ENCODE measurements at places on chromosomes 5 and 9. TPM values are rescaled to one million over a fixed set of nuclear protein-coding genes. Genes with fewer than 3 reads are reported as not detected.

DNA sequence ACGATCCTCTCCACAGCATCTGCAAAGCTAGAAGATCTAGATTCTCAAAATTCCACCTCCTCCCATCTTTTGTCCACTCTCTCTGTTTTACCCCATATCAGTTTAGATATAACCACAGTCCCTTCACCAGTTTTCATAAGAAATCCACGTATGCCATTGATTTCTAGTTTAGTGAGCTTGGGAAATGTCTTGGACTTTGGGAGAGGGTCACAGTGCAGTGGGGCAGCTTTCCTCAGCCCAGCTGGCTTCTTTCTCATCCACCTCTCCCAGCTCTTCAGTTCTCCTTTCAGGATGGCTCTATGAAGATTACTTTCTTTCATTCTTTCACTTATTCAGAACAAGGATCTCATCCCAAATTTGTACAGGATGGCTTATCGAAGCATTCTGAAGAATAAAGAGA lies 203.9 kb upstream of the ADCY2 start:
- no peaks in the 10 kb centered on the region for H3K36me3 ChIP-seq
- no peak for DNase-seq
- H3K27me3 ChIP-seq = peaks cover under 1% of the 10 kb centered on the region
- H3K27ac ChIP-seq = no peak overlapping the region
- H3K4me3 ChIP-seq = no peak overlapping the region

The PCDH1 gene
- 5.1 TPM for total RNA-seq

The SMAD5 gene
- total RNA-seq = 93.6 TPM

- H3K36me3 ChIP-seq = no peaks in the 10 kb centered on the region
- H3K4me1 ChIP-seq = peaks cover 28% of the 10 kb centered on the region
- H3K27ac ChIP-seq = no peak overlapping the region
- no peak overlapping the region for H3K4me3 ChIP-seq
Measured at GRCh38 chr5:143494162-143494561, 90.7 kb upstream of the NR3C1 start.

GRCh38 chr9:87792831-87793288 lies 66.9 kb downstream of the CTSL start:
- H3K36me3 ChIP-seq = no peaks in the 10 kb centered on the region
- no peaks in the 10 kb centered on the region for H3K27me3 ChIP-seq
- H3K4me3 ChIP-seq = no peak overlapping the region
- no peak overlapping the region for H3K27ac ChIP-seq
- no peak for DNase-seq

DNA sequence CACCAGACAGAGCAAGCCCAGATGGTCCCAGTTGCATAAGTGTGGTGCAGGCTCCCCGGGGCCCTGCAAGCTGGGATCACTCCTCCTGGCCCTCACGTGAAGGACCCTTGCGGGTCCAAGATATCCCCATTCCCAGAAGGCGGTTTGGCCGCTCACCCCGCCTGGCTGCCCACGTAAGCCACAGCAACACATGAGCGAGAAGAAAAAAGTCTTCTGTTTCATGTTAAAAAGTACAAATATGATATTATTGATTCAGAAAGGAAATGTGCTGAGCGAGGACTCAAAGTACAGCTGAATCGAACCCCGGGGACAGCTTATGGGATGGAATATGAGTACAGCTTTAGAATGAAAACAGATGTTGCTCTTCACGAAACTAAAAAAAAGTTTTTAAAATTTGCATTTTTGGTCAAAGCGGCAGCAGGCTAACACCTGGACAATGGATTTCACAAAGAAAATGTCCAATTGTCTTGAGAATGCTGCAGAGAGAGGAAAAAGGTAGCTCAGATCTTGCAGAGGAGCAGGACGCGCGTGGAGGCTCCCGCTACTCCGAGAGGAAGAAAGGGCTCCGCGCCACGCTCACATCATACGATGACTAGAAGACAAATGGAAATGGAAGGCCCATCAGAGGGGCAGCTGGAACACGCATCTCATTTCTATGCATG lies 427.6 kb downstream of the IRX1 start:
- H3K4me3 ChIP-seq = no peak overlapping the region
